Vagina (tissue), 2 donors: ENCODE measurements at places on chromosomes 1 and 21.

DNA sequence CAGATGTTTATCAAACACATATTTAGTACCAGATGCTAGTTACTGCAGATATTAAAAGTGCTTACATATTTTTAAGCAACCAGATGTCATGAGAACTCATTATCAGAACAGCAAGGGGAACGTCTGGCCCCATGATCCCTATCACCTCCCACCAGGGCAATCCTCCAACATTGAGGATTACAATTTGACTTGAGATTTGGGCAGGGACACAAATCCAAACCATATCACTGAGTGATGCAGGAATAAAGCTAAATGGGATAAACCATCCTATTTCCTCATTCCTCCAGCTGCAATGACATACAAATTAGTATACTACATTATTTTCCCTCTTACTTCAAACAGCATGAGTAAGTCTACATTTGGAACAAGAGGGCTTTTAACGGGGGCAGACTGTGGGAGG is 3.1 kb upstream of the KCNK2 start:
- no peak for DNase-seq

DNA sequence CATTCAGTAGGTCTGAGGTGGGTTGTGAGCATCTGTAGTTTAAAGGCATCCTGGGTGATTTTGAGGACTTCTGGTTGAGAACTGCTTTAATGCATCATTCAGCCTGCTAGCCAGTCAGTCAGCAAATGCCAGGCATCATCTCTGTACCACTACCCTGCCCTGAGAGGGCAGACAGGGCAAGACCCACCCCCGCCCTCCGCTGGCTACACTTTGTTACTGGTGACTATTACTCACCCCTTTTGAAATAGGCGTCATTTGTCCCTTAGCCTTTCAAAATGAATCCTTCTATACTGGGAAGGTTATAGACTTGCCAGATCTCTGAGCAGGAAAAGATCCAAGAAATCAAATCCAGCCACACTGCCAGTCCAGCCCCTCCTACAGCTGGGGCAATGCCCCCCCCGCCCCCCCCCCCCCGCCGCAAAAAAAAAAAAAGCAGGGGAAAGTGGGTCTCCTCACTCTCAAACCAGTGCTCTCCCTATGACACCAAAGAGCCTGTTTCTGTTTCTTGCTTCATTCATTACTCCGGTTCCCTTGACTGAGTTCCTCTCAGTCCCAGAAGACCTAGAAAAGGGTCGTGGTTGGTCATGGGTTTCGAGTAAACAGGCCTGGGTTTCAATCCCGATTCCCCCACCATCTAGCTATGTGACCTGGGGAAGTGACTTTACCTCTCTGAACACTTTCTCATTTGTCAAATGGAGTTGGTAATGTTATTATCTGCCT is 4.4 kb downstream of the SELENON start:
- DNase-seq = no peak

GRCh38 chr1:10522322-10522860 is 47.6 kb downstream of the PEX14 start:
- no peak for DNase-seq

DNA sequence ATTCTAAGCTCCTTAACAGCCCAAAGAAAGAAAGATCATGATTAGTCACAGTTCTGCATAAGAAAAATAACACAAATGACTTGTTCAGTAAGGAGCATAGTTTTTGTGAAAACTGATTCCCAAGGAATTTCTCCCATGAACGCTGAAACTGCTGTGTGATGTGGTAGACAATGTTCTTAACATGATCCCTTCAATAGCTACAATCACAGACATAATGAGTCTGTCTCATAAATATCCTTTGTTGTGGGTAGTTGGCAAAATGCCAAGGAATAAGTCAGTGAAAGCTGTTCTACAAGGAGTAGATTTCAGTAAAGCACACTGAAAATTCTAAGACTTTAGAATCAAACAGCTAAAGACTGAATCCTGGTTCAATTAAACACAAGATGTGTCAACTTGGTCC is 404.8 kb downstream of the HLX start:
- no peak for DNase-seq

- DNase-seq = no peak
These were observed 28.1 kb downstream of the KMO start for GRCh38 chr1:241560146-241560848.

DNA sequence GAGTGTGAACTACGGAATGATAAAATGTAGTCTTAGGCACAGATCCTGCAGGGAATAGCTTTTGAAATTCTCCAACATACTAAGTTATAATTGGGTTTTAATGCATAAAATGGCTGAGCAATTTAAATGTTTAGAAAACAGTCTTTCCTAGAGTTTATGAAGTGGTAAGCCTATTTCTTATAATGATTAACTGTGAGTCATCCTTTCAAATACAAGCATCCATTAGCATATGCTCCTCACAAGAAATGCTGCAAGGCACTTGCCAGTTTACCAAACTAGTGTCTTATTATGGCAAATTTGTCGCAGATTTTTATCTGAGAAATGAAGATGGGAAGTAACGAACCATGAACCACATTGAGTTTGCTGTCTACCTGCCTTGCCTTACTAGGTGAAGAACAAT is 101.3 kb upstream of the ESRRG start:
- no peak for DNase-seq

- DNase-seq = no peak
These were observed 78.7 kb downstream of the FGGY start for GRCh38 chr1:59375321-59376220.

DNA sequence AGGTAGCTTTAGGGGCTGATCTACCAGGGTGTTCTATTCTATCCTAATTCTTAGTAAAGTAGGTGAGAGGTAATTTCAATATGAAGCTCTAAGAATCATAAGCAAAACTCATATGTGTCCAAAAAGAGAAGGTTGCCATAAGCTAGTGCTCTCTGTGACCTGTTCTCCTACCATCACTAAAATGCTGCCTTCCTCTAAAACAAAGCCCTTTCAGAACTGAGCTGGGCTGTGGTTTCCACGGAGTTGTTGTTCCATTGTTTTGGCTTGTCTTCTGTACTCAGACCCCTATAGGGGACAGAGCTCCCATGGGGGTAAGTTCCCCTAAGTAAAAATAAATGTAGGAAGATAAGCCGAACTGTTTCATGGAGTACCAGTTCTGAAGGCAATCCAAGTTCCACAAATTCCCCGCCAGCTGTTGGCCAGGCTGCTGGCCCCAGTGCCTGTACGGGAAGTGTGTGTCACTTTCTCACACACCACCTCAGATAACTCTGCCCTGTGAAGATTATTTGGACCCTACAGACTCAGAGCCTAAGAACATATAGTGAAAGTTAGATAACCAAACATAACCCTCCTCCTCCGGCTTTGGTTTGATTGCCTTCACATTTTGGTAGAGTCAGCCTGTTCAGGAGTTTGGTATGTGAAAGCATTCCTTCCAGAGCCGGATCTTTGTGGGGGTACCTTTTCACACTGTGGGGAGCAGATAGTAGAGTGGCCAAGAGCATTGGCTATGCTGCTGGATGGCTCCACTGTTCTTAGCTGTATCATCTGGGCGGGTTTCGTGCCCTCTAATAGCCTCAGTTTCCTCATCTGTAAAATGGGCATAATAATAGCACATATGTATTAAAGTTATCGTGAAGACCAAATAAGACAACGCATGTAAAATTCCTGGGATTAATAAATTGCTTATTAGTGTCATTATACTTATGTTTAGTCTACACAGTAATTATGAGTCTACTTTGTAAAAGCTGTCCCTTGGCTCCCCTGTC is 10.8 kb downstream of the DPT start:
- DNase-seq = no peak

- no peak for DNase-seq
These were observed 98.5 kb downstream of the TRIM11 start for GRCh38 chr1:228308085-228308601.

- DNase-seq = no peak
These were observed 5.0 kb downstream of the LHX4 start for GRCh38 chr1:180235077-180235501.

DNA sequence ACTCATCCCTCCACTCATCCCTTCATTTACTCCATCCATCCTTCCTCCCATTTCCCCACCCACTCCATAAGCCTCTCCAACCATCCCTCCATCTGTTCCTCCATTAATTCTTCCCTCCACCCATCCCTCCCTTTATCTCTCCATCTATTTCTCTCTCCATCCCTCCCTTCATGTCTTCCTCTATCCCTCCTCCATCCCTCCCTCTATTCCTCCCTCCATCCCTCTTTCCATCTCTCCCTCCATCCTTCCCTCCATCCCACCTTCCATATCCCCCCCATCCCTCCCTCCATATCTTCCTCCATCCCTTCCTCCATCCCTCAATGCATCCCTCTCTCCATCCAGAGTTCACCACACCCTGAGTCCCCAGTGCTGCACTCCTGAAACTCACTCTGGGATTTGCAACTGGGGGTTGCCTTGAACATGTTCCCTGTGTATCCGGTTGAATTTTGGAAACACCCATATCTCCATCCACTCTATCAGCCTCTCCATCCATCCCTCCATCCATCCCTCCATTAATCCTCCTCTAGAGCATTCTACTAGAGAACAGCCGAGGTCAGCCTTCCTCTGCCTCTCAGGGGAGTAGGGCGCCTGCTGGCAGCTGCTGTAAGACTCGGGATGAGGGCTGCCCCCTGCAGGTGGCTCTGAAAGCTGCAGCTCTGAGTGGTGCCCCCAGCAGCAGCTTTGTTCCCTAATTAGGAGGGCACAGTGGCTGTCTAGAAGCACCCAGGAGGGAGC is 39.4 kb downstream of the ABCG1 start:
- no peak for DNase-seq

GRCh38 chr1:205329719-205330118 is 8.2 kb upstream of the NUAK2 start:
- no peak for DNase-seq

- DNase-seq = no peak
These were observed 3.1 kb downstream of the GNG4 start for GRCh38 chr1:235646463-235646862.
